ENCODE measurements at places on chromosomes 3 and 15. TPM values are rescaled to one million over a fixed set of nuclear protein-coding genes. Genes with fewer than 3 reads are reported as not detected.

FMN1 gene
- total RNA-seq: 18.4 TPM

GOLGA8T gene
- not detected for total RNA-seq

ATP13A5 gene
- total RNA-seq: not detected

PLCL2 gene
- 10.5 TPM for total RNA-seq

SELENOS gene
- total RNA-seq: 69.0 TPM

UBE2Q2 gene
- total RNA-seq: 38.2 TPM

- H3K4me3 ChIP-seq: no peak overlapping the region
- H3K27me3 ChIP-seq: no peaks in the 10 kb centered on the region
- H3K27ac ChIP-seq: no peak overlapping the region
- peaks cover 2% of the 10 kb centered on the region for H3K36me3 ChIP-seq
- peaks cover 2% of the 10 kb centered on the region for H3K4me1 ChIP-seq
Observed at GRCh38 chr3:99761415-99762165, 56.1 kb upstream of the CMSS1 start.

GRCh38 chr15:70072479-70072878 lies 25.2 kb downstream of the TLE3 start:
- H3K4me3 ChIP-seq: no peak overlapping the region
- H3K27me3 ChIP-seq: no peaks in the 10 kb centered on the region
- H3K36me3 ChIP-seq: peaks cover 3% of the 10 kb centered on the region
- H3K4me1 ChIP-seq: no peaks in the 10 kb centered on the region

- no peak for DNase-seq
- H3K27ac ChIP-seq: no peak overlapping the region
- no peaks in the 10 kb centered on the region for H3K4me1 ChIP-seq
- H3K27me3 ChIP-seq: no peaks in the 10 kb centered on the region
- no peaks in the 10 kb centered on the region for H3K36me3 ChIP-seq
Observed at GRCh38 chr3:119690043-119690656, 12.7 kb upstream of the CFAP91 start.

DNA sequence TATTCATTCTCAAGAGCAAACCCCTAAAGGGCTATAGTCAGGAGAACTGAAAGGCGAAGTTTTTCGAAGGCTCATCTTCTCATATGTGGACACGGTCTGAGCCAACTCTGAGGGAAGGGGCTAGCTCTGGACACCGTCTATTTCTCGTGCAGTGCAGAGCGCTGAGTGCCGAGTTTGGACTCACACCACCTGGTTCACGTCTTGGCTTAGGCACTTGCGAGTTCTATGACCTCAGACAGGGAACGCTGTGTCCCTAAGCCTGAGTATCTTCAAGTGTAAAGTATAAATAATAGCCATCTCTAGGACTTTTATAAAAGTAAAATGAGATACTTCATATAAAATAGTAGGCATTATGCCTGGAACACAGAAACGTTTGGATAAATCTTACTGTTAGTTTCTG lies 223.7 kb downstream of the FMN1 start:
- no peak overlapping the region for H3K4me3 ChIP-seq
- DNase-seq: no peak
- no peaks in the 10 kb centered on the region for H3K27me3 ChIP-seq
- H3K4me1 ChIP-seq: no peaks in the 10 kb centered on the region
- no peak overlapping the region for H3K27ac ChIP-seq

DNA sequence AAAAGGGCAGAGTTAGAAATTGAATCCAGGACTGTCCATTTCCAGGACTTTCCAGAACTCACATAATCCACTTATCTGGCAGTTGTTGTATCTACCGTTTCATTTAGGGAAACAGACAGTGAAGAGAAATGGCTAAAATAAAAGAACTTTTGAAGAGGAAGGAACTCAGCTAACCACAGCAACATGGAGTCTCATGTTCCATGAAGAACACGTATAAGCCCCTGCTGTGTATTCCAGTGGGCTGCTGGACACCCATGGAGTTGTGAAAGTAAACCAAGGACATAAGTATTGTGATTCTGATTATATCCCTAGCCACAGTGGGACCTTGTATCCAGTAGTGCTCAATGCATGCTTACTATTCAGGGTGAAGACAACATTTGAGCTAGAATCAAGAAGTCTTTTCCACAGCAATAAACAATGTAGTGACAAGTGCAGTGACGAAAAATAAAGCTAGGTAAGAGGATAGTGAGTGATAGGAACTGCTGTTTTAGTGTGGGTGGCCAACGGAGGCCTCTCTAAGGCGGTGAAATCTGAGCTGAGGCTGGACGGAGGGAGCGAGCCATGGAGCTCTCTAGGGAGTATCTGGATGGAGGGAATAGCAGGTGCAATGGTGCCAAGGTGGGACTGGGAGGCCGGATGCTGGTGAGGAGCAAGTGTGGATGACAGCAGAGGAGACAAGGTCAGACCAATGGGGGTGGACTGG lies 26.8 kb upstream of the TRH start:
- no peaks in the 10 kb centered on the region for H3K4me1 ChIP-seq
- no peak for DNase-seq
- no peaks in the 10 kb centered on the region for H3K36me3 ChIP-seq
- no peak overlapping the region for H3K27ac ChIP-seq
- no peak overlapping the region for H3K4me3 ChIP-seq

DNA sequence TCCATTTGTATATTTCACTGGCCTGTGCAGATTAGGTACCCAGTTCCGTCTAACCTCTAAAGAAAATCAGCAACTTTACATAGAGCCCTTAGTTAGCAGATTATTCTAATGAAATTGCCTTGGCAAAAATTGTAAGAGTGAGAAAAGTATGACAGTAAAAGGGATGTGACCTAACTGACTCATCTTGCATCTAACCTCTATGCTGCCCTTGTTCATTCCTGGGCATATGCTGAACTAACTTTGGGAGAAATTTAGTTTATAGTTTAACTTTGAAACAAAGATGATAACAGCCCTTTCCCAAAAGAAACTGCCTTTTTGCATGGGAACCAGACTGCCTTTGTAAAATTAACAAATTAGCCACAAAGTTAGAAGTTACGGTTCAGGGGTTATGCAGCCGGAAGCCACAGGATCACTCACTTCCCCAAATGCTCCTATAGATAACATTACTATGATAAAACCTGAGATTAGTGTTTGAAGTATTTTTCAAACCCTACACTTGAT lies 839.8 kb upstream of the ALCAM start:
- no peak overlapping the region for H3K27ac ChIP-seq
- no peaks in the 10 kb centered on the region for H3K4me1 ChIP-seq
- H3K36me3 ChIP-seq: no peaks in the 10 kb centered on the region
- H3K27me3 ChIP-seq: no peaks in the 10 kb centered on the region

DNA sequence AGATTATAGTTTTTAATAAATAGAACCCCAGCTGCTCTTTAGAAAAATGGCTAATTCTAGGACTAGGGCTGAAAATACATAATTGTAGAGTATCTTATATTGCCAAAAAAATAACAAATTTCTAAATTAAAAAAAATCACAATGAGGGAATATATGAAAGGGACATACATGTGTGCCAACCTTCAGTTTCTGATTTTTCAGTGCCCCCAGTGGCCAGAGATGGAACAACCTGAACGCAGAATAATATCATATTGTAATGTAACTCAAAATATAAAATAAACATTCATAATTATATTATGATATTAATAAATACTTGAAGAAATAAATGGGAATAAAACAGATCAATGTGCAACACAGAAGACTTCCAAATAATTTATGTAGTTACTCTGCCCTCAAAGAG lies 460.5 kb downstream of the ZNF385D start:
- no peak overlapping the region for H3K27ac ChIP-seq
- no peak for DNase-seq
- H3K4me1 ChIP-seq: no peaks in the 10 kb centered on the region
- no peaks in the 10 kb centered on the region for H3K27me3 ChIP-seq
- H3K36me3 ChIP-seq: no peaks in the 10 kb centered on the region
- H3K4me3 ChIP-seq: no peak overlapping the region

DNA sequence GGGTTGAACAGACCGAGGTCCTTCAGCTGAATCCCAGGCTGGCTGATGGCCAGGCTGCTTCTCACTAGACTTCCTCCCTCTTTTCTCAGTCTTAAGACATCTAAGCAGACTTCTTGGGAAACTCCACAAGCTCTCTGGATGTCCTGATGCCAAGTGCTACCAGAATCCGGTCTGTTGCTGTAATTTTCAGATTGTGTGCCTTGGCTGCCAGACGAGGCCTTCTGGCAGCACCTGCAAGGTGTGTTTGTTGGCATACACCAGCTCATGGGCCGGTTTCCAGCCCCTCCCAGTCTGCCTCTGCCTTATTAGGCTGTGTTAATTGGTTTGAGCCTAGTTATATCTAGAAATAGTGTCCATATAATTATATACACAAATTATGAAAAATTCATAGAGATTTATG lies 120.6 kb downstream of the TNIK start:
- H3K4me1 ChIP-seq: peaks cover 2% of the 10 kb centered on the region
- no peaks in the 10 kb centered on the region for H3K27me3 ChIP-seq
- H3K27ac ChIP-seq: no peak overlapping the region

DNA sequence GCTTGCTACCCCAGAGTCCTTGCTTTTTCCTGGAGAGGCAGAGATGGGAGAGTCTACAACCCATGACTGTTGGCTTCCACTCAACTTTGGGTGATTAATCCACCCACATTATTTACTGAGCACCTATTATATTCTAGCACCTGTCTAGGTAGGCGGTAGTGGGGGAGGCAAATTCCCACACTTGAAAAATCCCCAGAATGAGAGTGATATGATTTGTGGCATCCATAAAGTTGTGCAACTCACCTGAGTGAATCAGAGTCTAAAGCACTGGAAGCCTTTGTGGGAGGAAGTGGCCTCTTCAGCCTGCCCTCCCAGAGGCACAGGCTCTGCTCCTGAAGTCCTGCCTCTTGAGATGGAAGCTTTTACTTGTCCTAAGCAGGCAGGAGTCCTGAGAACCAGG lies 40.4 kb upstream of the CTNNB1 start:
- H3K4me3 ChIP-seq: no peak overlapping the region
- no peak for DNase-seq
- no peaks in the 10 kb centered on the region for H3K4me1 ChIP-seq

DNA sequence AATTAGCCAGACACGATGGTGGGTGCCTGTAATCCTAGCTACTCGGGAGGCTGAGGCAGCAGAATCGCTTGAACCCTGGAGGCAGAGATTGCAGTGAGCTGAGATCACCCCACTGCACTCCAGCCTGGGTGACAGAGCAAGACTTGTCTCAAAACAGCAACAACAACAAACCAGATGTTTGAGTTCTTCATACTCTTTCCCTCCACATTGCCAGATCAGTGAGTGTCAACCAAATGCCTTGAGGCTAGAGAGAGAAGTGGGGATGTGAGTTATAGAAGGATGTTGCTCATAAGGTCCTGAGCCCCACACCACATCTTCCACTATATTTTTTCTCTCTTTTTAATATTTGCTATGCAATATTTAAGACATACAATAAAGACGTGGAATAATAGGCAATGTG lies 19.8 kb downstream of the MAPKBP1 start:
- no peak overlapping the region for H3K4me3 ChIP-seq
- H3K36me3 ChIP-seq: no peaks in the 10 kb centered on the region
- DNase-seq: no peak
- no peak overlapping the region for H3K27ac ChIP-seq

DNA sequence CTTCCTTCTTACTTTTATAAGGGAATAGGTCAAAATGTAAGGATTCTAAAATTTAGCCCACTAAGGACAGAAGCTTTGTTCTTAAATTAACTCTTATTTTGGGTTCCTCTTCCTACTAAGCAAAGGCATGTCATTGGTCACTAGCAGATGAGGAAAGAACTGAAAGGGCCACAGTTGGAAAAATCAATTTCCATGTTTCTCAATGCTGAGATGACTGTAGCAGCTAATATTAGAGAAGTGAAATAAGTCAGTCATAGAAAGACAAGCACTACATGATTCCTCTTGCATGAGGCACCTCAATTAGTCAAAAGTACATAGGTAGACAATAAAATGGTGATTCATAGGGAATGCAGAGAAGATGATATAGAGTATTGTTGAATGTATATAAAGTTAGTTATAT lies 353.7 kb downstream of the RSL24D1 start:
- peaks cover 2% of the 10 kb centered on the region for H3K4me1 ChIP-seq
- H3K27ac ChIP-seq: no peak overlapping the region
- no peaks in the 10 kb centered on the region for H3K27me3 ChIP-seq
- no peak overlapping the region for H3K4me3 ChIP-seq
- DNase-seq: no peak
- no peaks in the 10 kb centered on the region for H3K36me3 ChIP-seq

- no peak overlapping the region for H3K27ac ChIP-seq
- no peak for DNase-seq
- H3K4me1 ChIP-seq: no peaks in the 10 kb centered on the region
- no peak overlapping the region for H3K4me3 ChIP-seq
Observed at GRCh38 chr3:130992344-130992743, 34.3 kb downstream of the ASTE1 start.
